Activated CD8-positive, alpha-beta memory T cell treated with anti-CD3 and anti-CD28 coated beads for 48 hours (primary cell): ENCODE measurements at places on chromosomes 1 and 21.

DNA sequence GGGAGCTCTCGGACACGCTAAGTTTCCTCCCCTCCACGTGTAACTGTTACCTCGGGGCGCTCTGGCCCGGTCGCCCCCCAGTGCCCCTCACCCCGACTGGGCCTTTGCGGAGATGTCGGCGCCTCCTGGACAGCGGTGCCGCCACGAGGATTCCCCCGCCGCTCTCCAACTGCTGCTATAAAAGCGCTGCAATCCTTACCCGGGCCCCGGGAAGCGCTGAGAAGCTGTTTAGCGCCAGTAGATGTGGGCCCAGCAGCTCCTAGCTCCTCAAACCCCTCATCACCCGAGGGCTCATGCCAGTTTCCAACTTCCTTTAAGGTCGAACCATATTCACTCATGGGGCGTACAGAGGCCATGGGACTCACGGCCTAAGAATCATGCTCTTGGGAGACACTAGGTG is 361 bp upstream of the LMX1A start:
- no peak for DNase-seq

GRCh38 chr1:53314606-53315005 is 13.3 kb downstream of the LRP8 start:
- DNase-seq = no peak

- DNase-seq = no peak
Observed at GRCh38 chr1:21766210-21766609, 16.7 kb downstream of the USP48 start.

DNA sequence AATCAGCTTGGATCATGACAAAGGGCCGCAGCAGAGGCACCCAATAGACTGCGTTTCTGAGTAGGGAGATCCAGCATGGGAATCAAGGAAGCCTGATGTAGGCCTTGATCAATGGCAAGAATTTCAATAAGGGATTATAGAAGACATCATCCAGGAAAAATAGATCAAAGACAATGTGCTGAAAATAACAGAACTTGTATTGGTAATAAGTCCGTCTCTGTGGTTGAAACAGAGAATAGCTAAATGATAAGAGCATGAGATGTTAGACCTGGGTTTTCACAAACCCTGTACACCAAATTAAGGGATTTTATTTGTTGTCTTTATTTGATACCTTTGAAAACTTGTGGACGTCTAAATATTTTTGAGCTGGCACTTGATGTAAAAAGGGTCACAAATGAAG is 228.0 kb upstream of the SGIP1 start:
- DNase-seq = no peak

DNA sequence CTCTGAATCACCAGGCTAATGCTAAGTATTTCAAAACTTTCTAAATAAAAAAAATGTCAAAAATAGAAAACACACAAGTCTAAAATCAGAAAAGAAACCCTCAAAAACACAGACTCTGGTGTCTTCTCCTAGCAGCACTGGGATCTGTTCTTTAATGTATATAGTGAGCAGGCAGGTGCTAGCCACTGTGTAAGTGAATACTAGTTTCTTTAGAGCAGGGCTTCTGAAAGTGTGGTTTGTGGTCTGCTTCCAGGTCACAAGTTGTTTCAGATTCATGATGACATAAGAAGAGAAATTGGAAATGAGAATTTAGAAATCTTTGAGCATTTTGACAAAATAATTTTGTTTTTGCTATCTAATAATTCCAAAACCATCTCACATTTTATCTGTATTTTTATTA is 763.1 kb downstream of the USP25 start:
- no peak for DNase-seq

DNA sequence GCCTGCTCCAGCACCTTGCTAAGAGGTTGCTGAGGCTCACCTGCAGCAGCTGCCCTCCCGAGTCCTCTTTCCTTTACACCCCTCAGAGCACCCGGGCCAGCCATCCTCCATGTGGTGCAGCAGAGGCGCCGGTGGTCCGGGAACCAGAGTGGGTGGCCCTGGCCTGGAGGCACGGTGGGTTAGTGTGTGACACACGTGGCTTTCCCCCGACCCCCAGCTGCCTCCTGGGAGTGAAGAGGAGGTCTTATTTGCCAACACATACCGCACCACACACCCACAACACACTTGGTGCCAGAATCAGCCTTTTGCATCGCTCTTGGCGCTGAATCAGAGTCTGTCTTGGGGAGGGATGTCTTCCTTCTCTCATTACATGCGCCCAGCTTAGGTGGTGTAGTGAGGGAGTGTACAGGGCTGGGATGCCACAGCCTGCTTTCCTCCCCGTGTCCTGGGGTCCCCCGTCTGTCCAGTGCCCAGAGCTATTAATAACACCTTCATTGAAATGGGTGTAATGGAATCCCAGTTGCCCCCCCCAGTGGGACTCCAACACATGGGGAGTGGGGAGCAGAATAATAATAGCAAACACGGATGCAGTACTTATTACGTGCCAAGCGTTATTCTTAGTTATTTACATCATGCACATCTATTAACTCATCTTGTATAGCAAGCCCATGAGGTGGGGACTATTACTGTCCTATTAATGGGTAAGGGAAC is 38.2 kb downstream of the MAPKAPK2 start:
- DNase-seq = no peak

DNA sequence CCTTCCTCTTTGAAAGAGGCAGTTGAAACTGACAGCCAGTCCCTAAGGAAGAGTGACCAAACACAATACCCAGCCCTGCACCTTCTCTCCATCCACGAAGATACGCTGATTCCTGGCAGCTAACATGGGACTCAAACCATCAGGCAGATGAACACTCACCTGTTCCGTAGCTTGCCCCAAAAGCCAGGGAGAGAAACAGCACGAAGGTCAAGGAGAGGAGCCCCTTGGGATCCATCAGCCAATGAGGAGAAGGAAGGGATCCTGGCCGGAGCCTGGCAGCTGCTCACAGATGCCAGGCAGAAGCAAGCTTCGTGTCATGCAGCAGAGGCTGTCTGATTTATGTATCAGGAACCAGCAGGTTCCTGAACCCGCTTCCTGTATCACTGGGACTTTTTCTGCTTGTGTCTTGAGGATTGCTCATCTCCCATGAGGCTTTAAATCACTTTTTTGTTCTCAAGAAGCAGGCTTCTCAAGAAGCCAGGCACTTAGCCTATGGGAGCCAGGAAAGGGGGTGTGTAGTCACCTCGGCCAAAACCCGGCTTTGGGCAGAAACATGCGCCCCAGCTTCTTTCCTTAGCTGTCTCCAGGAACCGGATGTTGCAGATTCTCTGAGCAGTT is at the start of gene SLAMF1:
Gene SLAMF1, minus strand, starts transcription at position 334 of the 618 bp plus-strand sequence. Its CDS starts 99 bp downstream, at position 235.
- no peak for DNase-seq

GRCh38 chr1:192630521-192631287 is 5.2 kb upstream of the RGS13 start:
- DNase-seq = no peak

DNA sequence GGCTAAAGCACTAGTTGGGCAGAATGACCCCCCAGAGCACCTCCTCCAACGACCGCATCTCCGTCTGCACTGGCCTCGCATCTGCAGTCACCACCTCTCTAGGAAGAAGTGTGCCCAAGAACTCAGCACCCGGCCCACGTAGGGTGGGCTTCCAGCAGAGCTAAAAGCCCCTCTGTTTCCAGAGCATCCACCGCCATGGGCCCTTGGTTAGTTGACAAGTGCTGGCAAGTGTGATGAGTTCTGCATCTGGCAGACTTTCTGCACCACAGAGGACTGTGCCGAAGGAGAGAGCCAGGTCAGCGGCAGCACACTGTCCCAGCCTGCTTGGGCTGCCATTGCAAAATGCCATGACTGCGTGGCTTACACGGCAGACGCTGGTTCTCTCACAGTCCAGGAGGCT is 76.4 kb upstream of the COL6A1 start:
- no peak for DNase-seq

DNA sequence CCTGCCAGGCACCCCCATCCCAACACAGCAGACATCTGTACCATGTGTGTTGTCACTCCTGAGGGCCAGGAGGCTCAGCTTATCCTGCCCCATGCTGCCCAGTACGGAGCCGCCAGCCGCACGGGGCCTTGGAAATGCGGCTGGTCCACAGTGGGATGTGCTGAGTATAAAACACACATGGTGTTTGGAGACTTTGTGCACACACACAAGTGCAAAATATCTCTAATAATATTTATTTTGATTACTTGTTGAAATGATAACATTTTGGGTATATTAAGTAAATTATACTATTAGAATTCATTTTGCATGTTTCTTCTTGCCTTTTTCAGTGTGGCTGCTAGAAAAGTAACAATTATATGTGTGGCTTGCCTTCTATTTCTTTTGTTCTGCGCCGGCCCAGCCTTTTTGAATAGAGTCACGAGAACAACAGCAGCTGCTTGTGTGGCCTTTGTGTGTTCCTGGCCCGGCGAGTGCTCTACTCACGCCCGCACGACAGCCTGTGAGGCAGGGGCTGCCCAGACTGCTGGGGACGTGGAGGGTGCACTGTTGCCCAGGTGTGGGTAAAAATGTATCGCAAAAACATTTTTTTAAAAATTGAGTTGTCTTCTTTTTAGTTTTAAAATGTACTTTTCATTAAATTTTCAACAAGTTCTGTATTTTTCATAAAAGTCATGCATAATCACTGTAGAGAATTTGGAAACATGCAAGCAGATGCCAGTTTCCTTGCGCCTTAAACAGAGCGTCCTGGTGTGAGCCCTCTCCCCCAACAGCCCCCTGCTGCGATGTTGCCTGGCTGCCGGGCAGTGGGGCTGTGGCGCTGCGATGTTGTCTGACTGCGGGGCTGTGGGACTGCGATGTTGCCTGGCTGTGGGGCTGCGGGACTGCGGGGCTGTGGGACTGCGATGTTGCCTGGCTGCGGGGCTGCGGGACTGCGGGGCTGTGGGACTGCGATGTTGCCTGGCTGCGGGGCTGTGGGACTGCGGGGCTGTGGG is 35.5 kb downstream of the COQ8A start:
- no peak for DNase-seq

DNA sequence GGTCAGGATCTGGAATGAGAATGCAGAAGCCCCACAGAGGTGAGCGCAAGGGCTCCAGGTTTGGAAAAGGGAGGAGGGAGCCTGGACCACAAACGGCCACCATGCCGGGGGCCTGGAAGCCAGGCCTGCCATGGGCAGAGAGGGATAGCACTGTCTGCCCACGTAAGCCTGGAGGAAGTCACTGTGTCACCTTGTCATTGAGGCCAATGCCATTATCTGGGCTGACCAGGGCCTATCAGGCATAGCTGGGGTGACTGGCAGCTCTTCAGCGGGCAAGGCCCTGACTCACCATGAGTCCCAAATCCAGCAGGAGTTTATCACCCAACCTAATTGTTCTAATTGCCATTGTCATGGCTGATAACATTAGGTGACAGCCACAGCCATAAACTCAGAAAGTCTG is 84.6 kb downstream of the MATN1 start:
- DNase-seq = no peak

- DNase-seq = no peak
Observed at GRCh38 chr1:56064705-56065104, 514.7 kb downstream of the PLPP3 start.

DNA sequence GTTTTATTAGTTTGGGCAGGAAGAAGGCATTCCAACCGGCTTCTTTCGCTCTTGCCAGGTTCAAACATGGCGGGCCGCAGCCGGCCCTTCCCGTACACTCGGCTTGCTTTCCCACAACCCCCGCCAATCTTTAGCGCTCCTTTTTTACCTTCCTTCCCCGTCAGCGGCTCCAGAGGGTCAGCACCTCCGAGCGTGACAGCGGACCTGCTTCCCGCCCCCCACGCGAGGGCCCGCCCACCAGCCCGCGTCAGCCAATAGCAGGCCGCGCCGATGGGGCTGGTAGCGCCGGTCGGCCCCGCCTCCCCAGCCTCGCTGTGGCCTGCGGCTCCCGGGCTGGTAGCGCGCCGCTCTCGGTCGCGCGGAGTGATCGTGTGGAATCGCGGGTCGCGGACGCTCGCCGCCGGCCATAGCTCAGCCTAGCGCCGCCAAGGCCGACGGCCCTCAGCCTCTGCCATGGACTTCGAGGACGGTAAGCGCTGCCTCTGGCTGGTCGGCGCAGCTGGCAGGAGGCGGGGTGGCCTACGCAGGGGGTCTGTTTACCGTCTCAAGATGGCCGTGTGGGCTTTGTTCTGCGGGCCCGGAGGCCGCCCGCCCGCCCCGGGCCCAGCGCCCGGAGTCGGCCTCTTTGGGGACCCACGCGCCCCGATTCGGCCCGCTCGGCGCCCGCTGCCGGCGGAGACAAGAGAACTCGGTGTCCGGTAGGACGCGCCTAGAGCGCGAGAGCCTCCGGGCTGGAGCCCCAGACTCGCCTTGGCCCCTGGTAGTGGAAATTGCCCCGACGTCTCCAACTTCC is at the start of gene ZNF326:
Gene ZNF326, plus strand, starts transcription at position 306 of the 793 bp plus-strand sequence. Its CDS starts 148 bp downstream, at position 454.
- peak; percentile 95 for DNase-seq

GRCh38 chr1:167502719-167503462 is 15.4 kb downstream of the CD247 start:
- no peak for DNase-seq

GRCh38 chr1:16082283-16083038 is 9.0 kb upstream of the FAM131C start:
- DNase-seq = peak; percentile 44

DNA sequence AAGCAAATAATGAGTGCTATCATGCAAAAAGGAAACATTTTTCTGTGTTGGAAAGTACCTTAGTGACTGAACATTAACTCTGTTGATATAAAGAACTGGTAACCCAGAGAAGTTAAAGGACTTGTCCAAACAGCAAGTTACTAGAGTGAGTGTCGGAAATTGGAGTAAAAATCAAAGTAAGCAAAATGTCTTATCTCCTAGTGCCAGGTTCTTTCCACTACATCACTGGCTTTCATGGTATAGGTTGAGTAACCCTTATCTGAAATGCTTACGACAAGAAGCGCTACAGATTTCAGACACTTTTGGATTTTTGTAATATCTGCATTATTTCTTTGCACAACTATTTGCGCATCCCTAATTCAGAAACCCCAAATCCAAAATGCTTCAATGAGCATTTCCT is 16.4 kb upstream of the RABIF start:
- no peak for DNase-seq

GRCh38 chr1:34398916-34399275 is 222.2 kb downstream of the C1orf94 start:
- no peak for DNase-seq

DNA sequence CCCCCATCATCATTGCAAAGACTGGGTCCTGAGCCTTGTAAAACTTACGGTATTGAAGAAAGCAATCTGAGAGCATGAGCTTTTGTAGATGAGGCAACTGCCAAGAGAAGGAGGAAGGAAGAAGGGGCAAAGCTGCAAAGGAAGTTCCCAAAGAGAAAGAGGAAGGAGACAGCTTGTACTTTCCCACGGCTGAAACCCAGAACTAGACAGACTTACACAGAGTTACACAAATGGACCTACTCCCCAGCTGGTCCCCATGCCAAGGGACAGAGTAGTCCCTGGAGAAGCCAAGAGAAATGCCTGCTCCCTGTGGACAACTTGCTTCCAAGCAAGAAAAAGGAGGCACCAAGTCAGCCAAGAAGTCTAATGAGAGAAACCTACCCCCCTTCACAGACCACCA is 22.6 kb downstream of the SLC5A9 start:
- DNase-seq = no peak

DNA sequence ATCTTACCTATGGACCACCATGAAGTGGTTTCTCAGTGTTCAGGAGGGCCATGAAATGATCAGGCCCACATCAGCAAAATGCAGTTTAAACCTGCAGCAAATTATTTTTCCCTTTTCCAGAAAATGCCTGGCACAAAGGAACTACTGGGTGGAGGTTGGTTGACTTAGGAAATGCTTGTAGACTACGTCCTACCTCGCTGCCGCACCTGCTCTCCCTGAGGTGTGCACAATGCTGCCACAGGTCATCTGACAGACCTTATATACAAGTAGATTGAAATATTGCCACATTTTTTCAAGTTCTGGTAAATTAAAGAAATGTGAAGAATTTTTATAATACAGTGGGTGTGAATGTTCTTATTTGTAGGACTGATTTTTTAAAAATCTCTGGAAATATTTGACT is 166.7 kb upstream of the PDE4B start:
- no peak for DNase-seq

GRCh38 chr1:161115132-161115711 is 2.6 kb downstream of the PFDN2 start:
- DNase-seq = no peak
